Inflammatory macrophage treated with lipopolysaccharide for 1 hour (primary cell): ENCODE measurements at places on chromosomes 5 and 9.
A peak's percentile ranks its signal among the peaks of the same experiment; 100 is the strongest.

DNA sequence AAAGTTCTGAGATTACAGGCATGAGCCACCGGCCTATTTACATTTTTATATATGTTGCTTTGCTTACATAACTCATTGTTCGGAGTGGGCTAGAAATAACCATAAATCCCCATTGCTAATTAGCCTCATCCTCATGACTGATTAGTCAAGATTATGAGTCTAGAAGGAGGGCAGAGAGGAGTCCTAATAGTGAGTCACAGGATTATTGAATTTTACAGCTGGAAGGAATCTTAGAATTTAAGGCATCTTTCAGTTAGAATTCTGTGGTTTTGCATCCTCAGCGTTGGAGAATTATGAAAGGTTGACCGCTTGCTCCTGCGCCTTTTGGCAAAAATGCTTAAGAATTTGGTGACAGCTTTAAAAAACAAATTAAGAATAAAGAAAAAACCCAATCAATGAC, 2.6 kb upstream of the PBX3 start:
- DNase-seq = no peak

DNA sequence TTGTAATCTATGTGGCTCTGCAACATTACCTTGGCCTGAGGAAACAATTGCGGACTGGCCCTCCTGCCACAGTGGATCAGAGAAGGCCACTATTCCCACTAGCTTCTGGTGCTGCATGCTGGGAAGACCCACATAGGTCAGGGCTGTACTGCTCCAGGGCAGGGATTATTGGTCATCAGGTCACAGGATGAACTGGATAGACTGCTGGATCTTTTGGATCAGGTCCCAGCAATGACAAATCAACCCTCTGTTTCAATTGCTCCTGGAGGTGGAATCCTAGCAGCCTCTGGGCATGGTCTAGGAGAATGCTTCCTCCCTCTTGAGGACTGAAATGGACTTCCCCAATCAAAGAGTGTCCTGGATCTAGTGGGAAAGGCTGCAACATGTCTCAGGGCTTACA, 66.7 kb upstream of the PHF24 start:
- no peak for DNase-seq

GRCh38 chr9:110919050-110919435, 119.2 kb downstream of the LPAR1 start:
- no peak for DNase-seq

DNA sequence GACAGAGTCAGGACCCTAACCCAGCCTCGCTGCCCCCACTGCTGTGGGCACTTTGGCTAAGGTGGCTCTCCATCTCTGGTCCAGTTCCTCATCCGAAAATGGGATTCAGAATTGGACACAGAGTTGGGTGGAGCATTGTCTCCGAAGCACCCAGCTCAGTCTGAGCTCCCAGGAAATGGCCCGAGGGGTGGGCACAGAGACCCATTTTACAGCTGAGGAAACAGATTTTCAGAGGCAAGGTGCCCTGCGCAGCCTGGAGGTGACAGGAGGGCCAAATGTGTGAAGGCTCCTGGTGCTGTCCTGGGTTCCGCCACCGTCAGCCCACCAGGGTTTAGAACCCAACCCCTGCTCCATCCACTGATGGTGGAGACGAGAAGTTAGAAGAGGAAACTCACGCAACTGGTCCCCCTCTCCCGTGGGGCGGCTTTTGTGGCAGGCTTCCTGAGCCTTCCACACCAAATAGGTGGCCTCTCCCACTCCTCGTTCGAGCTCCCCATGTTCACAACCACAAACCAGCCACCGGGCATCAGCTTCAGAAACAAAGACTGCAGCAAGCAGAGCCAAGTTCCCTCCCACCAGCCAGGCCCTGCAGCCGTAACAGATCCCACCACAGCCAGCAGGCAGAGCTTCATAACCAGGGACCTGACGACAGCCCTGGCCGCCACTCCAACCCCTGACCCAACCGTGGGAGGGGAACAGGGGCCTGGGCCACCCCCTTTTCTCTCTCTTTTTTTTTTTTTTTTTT, 90.9 kb upstream of the LMX1B start:
- DNase-seq = no peak

DNA sequence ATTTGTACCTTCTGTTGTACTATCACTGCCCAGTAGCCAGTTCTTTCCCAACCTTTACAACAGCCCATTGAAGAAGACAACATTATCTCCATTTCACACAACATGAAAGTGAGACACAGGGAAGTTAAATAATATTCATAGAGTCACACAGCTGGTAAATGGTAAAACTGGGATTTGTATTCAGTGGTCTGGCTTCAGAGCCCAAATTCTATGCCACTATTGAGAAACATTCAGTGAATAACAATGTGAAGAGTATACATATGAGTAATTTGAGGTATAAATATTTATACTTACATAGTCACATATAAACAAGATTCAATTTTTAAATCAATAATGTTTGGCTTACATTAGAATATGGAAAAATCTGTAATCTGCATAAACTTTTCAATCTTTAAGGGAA, 13.8 kb downstream of the SMIM15 start:
- DNase-seq = no peak

- DNase-seq = no peak
Measured at GRCh38 chr5:113255579-113256386, 179.0 kb downstream of the TSSK1B start.

DNA sequence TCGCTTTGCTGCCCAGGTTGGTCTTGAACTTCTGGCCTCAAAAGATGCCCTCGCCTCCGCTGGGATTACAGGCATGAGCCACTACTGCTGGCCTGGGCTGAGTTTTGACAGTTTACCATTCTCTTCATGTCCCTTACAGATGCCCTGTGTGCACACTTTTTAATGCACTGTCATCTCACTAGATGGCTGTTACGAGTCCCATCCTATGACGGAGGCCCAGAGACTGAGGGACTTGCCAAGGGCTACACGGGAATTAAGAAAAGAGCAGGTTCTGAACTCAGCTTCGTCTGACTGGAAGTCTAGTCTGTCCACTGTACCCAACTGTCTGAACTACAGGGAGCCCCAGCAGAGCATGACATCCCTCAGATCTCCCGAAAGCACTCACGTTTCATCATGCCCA, 63.9 kb downstream of the ARHGEF37 start:
- DNase-seq = no peak

DNA sequence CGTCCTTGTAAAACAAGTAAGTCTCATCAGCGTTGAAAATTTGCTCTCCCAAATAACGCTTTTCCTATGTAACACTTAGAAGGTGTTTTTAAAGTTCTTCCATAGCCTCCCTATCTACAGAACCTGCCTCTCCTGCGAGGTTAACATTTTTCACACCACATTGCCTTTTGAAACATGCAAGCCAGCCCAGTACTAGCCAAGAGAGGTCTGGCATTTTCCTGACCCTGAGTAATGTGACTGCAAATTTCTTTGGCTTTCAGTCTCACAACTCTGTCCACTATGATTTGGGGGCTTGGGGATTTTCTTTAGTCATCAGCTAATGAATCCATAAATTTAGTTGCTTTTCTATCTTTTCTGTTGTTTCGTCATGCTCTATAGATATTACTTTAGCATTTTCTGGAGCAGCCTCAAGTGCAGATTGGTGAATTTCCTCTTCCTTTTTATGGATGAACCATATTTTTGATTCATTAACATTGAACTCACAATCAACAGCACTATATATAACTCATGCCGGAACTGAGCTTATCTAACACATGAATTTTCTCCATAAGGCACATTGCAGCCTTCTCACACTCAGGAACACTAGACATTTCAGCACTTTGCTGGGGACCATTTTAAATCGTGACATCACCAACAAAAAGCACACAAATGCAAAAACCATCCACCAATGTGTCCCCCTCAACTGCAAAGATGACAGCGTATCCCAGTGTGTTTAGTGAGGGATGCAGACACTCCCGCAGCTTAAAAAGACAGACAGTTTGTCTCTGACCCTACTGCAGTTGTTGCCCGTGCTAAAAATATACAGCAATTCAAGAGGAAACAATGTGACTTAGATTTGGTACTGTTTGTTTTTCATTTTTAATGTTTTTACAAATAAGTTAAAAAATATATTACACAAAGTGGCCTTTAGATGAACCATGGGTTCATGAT, 77.2 kb upstream of the SPATA31C2 start:
- DNase-seq = no peak

DNA sequence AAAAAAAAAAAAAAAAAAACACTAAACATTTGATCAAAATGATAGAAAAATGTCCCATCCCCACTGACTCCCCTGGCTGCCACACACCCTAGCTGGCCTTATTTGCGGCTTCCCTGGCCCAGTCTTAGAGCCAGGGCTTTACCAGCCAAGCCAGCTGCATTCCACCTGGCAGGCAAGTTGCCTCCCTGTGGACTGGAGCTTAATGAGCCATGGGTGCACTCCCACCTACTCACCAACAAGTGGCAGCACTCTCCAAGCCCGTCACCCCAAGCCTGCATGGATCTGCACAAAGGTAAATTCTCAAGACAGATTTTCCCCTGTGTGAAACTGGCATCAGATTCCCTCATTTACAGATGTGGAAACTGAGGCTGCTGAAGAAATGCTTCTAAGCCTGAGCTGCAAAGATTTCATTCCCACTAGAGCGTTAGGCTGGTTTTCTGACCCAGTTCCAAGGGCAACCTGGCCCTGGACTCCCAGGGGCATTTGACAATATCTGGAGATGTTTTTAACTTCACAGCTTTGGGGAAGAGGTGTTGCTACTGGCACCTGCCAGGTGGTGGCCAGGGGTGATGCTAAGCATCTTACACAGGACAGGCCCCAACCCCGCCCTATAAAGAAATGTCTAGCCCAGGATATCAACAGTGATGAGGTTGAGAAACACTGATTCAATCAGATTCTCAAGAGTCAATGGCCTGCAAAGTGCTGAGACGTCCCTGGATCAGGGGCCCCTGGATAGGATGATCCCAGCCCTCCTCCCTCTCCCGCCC, 21.9 kb upstream of the VDAC1 start:
- DNase-seq = peak; percentile 20

GRCh38 chr9:74120061-74120460, 377.1 kb upstream of the RORB start:
- DNase-seq = no peak

GRCh38 chr9:71755869-71756268, 12.4 kb downstream of the CEMIP2 start:
- DNase-seq = no peak

DNA sequence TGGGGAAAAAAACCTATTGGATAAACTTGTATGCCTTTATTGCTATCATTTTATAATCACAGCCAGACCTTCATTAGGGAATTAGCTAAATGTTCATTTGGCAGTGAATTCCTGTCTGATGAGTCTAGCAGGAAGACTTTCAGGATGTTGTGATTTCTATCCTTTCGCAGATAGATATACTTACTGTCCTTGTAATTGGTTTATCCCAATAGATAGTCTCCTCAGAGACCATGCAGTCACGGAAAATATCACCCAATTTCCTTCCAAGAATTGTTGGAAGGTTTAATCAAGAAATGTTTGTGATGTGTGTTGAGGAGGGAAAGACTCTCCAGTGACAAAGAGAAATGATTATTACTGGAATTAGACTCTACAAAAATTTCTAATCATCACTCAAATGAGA, 1937.9 kb upstream of the WWC1 start:
- DNase-seq = no peak

DNA sequence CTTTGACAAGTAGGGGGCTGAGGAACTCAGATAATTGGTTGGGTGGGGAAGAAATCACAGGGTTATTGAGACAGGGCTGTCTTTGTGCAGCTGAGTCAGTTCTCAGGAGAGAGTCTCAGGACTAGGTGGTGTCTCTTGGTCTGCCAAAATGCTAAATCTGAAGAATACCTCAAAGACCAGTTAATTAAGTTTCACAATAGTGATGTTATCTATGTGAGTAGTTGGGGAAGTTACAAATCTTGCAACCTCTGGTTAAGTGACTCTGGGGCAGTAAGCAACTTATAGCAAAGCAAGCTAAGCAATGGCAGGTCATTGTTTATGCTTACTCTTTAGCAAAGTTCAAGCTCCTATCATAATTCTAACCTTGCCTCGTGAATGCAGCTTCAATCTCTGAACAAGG, 53.6 kb downstream of the GIN1 start:
- DNase-seq = peak; percentile 1

DNA sequence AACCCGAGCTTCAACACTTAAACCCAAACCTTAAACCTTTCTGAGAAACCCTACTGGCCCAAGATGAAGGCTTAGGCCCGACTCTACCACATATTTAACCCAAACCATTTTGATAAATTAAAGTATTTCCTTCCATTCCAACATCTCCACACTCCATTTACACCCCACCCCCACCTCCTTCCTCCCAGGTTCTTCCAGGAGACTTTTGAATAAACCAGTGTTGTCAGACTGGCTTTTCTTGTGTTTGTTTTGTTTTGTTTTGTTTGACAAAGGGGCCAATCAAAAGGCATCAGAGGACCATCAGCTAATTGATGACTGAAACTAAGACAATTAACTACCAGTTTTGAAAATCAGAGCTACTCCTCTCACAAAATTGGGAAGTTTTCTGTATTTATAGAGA, 4.6 kb upstream of the ZNF608 start:
- DNase-seq = no peak

DNA sequence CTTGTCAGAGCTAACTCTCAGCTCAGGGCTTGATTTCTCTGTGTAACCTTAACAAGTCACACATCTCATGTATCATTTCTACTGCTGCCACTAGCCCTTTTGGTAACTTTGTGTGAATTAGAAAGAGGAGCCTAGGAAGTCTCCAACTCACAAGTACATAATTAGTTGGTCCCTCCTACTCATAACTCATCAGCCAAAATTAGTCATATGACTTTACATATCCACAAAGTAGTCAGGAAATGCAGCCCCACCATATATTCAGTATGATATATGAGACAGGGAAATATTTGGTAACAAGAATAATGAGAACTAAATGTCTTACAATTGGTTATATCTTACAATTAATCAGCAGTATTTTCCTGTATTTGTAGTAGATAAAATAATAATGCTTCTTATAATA, 250.2 kb downstream of the SH3GL2 start:
- DNase-seq = no peak

GRCh38 chr5:15010936-15011335, 139.4 kb upstream of the ANKH start:
- DNase-seq = no peak

DNA sequence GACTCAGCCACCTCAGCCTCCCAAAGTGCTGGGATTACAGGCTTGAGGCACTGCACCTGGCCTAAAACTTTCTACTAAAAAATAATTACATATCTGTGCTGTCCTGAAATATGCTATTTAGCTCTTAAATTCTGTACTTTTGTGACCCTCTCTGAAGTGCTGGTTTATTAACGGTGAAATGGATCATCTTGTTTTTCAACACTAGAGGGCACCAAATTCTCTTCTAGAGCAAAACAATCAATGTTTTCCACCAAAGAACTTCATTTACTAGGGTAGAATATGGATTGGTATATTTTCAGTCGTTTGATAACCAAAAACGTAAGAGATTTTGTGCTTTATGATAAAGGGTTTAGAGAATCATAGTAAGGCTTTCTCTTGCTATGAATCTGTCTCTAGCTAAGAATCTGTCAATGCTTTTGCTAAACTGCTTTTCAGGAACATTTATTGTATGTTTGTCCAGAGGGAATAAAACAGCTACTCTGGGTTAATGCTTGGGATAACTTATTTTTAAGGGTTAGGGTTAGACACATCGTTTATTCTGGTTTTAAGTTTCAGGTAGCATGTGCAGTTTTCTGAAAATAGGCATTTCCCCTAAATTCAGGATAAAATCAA, 63.6 kb downstream of the RNF180 start:
- peak; percentile 42 for DNase-seq
